ENCODE measurements at places on chromosomes 13 and 19. TPM values are rescaled to one million over a fixed set of nuclear protein-coding genes. Genes with fewer than 3 reads are reported as not detected.

DNA sequence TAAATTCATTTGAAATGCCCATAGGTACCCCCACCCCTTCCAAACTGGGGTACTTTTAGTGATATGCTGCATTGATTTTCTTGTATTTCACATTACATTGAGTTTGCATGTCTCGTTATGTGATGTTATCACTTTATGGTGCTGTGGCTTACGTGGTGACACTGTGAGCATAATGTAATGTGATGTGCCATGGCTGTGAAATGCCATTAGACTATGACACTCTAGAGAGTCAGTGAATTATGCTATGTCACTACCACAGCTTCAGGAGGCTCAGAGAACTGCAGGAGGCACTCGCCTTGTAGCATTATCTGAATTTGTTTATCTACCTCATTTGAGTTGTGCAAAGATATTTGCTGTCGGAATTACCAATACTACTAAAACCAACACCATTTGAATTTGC, 590.1 kb upstream of the SLC10A2 start:
- DNase-seq = no peak

DNA sequence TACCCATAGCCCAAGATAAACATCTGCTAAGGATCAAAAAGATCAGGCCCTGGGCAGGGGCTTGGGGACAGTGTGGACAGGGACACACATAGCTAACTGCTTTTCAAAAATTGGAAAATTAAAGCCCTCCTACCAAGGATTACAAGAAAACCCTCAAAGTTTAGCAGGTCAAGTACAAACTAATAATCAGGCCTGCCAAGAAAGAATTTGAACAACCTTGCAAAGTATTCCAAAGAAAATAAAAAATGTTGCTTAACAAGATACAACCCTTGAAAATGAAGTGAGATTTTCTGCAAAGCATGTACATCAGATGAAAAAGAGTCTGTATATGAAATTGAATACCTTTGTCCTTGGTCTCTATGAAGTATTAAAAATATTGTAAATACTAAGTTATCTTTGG, 67.3 kb downstream of the KLF12 start:
- DNase-seq = no peak

DNA sequence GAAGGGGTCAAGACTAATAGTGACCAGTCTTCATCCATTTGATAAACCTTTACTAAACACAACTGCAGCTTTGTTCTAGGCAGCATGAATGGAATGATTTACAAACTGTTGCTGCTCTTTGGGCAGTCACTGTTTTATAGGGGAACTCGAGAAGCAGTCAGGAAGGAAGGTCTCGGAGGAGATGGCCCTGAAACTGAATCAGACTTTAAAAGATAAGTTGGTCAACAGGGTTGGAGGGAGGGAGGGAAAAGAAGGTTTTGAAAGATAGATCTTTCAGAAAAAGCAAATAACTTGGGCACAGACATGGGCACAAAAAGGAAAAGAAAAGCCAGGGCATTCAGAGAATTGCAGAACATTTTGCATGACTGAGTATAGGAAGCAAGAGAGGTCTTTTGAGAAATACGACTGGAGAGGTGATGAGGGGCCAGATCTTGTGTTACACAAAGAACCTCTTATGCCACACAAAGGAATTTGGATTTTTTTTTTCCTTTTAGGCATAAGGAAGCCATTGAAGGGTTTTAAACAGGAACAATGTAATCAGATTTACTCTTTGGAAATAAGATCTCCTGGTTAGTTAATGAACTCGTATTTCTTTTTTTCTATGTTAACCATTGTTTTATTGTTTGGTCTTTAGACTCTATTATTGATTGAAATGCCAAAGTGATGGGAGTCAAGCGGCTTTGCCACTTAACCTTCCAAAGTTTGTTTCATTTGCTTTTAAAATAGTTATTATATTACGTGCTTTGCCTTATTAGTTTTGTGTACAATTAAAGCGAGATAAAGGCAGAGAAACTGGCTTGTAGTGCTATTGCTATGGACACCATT, 37.5 kb upstream of the SACS start:
- DNase-seq = no peak

SERPINE3 gene
- total RNA-seq = not detected

DNA sequence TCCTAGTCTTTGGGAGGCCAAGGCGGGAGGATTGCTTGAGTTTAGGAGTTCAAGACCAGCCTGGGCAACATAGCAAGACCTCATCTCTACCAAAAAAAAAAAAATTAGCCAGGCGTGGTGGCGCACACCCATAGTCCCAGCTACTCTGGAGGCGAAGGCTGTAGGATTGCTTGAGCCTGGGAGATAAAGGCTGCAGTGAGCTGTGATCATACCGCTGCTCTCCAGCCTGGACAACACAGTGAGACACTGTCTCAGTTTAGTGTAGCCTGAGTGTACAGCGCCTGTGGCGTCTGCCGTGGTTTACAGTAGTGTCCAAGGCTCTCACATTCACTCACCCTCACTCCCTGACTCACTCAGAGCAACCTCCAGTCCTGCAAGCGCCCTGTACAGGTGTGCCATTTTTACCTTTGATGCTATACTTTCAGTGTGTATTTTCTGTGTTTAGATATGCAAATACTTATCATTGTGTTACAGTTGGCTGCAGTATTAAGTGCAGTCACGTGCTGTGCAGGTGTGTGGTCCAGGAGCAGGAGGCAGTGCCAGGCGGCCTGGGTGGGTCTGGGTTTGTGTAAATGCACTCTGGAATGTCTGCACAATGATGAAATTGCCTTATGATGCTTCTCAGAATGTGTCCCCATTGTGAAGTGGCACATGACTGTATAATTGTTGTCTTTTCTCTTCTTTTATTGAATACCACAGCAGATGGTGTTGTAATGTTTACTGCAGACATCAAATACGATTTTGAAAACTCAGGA, 36.1 kb upstream of the DCUN1D2 start:
- DNase-seq = no peak

DNA sequence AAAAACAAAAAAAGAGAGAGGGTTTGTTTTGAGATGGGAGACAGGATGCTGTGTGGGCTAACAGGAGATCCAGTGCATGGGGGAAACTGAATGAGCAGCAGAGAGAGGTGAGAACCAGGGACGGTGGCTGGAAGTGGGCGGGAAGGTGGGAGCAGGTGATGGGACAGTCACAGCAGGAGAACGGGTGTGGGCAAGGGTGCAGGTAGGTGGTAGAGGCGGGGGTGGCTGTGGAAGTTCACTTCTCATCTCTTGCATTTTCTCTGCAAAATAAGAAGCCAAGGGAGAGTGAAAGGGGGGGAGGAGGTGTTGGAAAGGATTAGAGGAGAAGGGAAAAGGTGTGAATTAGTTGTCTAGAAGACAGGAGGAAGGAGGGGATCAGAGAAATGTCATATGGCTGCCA, 21.9 kb downstream of the FBXO17 start:
- no peak for DNase-seq

DNA sequence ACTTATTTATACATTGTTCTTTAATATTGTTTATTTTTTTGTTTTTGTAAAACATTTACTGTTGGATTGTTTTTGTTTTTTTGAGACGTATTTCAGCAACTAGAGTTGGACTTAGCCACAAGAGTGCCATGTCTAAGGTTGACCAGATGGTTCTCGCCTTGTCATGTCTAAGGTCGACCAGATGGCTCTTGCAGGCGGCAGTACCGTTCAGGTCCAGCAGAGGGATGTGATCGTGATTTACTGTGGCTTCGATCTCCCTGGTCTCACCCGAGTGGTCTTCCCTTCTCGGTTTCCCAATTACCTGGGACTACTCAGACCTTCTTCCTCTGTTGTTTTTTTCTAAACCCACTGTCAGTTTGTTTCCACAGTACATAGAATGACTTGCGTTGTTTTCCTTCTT, 1438.6 kb downstream of the UQCRFS1 start:
- no peak for DNase-seq

GRCh38 chr19:49155005-49155819, at the start of gene HRC:
HRC (minus strand) TSS chr19:49155396; CDS start chr19:49155237, 159 bp downstream.
- DNase-seq = peak; percentile 88

RUVBL2 gene
- total RNA-seq = 39.2 TPM

FXYD7 gene
- total RNA-seq = not detected

GRCh38 chr13:69198706-69199105, 908.9 kb upstream of the ATXN8OS start:
- no peak for DNase-seq

PRKD2 gene
- total RNA-seq = 13.3 TPM

DNA sequence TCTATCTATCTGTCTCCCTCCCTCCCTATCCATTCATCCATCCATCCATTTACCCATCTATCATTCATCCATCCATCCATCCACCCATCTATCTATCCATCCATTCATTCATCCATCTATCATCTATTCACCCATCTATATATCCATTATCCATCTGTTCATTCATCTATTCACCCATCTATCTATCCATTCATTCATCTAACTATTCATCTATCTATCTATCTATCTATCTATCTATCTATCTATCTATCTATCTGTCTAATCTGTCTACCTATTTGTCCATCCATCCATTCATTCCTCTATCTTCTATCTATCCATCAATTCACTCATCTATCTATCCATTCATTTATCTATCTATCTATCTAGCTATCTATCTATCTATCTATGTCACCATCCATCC, 4.4 kb upstream of the CDK8 start:
- no peak for DNase-seq

DNA sequence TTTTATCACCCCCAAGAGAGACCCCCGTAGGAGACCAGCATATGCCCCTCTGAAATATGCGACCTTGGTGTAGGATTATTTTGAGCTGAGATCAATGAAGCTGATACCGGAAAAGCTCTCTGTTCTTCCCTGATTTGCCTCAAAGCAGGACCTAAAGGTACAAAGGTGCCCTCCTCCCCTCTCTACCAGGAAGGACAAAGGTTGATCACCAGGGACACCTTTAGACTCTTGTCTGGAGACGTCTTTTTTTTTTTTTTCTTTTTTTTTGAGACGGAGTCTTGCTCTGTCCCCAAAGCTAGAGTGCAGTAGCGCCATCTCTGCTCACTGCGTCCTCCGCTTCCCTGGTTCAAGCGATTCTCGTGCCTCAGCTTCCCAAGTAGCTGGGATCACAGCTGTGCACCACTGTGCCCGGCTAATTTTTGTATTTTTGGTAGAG, 792 bp upstream of the PEX11G start:
- DNase-seq = no peak

GRCh38 chr13:102311901-102312300, 89.9 kb downstream of the FGF14 start:
- no peak for DNase-seq

- peak; percentile 93 for DNase-seq
These were observed 7.9 kb upstream of the LINGO3 start for GRCh38 chr19:2315818-2316353.

GRCh38 chr13:24341439-24341838, 32.1 kb downstream of the C1QTNF9 start:
- no peak for DNase-seq

GRCh38 chr13:84739021-84739420, 856.7 kb upstream of the SLITRK1 start:
- no peak for DNase-seq

CALR3 gene
- total RNA-seq = not detected

GRCh38 chr13:78960881-78961280, 301.9 kb upstream of the OBI1 start:
- DNase-seq = no peak

CLEC17A gene
- not detected for total RNA-seq

- DNase-seq = no peak
These were observed 14.9 kb downstream of the TLE2 start for GRCh38 chr19:3014135-3014534.

- DNase-seq = no peak
These were observed 135.3 kb upstream of the MIR17HG start for GRCh38 chr13:91212231-91212630.

GRCh38 chr19:34707661-34708060, 26.4 kb upstream of the ZNF181 start:
- DNase-seq = no peak

DNA sequence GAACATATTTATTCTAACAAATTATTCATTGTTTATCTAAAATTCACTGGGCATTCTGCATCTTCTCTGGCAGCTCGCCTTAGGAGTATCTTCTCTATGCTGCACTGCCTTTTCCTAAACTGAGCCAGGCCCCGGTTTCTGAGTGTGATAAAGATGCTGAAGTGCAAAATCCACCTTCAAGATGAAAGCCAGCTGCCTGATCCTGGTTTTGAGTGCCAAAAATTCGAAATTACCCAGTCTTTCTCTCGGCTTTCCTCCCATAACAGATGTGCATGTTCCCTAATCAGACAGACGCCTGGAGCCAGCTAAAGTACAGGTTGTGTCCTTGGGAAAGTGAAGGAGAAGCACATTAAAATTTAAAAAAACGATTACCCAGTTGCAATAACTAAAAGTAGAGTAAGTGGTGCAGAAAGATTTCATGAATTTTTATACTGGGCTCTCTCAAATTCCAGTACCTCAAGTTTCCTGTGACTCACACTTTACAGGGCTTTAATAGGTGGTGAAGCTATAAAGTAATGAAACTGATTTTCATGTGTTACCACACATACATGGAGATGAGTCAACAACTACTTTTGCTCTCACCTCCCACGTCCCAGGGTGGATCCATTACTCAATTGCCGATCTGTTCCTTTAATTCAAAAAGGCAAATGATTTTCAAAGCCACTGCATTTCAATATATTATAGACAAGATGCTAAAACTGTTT, 65.0 kb upstream of the GTF2F2 start:
- no peak for DNase-seq

- no peak for DNase-seq
These were observed 1.8 kb downstream of the PIP5K1C start for GRCh38 chr19:3698386-3698950.

DNA sequence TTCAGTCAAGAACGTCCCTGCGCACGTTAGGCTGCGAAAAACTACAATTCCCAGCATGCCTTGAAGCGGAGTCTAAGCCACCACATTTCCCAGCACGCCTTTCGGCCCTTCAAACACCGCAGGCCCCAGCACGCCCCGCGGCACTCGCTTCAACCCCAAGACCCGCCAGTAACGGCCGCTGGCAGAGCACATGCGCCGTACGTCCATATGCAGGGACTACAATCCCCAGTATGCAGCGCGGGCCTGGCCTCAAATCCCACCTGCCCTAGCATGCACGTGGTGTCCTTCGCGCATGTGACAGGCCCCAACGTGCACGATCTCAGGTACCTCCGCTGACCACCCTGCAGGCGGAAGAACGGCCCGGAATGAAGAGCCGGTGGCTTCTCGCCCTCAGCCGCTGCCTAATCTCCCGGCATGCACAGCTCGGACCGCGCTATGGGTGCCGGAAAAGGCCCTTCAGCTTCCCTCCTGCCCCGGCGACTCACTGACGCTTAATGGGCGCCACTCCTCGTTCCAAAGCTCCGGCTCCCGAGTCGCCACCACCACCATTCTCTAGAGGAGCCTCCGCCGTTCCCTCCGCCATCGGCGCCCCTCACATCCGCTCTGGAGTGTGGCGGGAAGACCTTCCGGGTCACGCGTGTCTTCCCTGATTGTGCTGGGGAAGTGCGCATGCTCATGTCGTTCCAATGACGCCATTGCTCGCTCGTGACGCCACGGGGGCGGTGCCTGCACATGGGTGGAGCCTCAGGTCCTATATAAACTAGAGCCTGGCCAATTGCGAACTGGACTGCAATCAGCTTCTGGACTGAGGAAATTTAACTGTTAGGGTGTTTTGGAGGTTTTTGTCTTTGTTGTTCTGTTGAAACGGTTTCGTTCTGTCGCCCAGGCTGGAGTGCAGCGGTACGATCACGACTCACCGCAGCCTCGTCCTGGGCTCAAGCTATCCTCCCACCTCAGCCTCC, at the start of gene DUS3L:
DUS3L (minus strand) TSS at position 605 of the 962 bp plus-strand sequence; CDS start at position 583, 22 bp downstream.
- peak; percentile 98 for DNase-seq

ZNF682 gene
- 2.9 TPM for total RNA-seq
